ENCODE measurements at places on chromosomes 5 and 9.
A peak's percentile ranks its signal among the peaks of the same experiment; 100 is the strongest.

GRCh38 chr5:98482321-98483300 lies 290.9 kb upstream of the RGMB start:
- DNase-seq: no peak

- DNase-seq: no peak
Measured at GRCh38 chr9:128946571-128947276, 679 bp downstream of the DOLK start.

GRCh38 chr5:115363879-115364278 lies 67.4 kb upstream of the CCDC112 start:
- DNase-seq: no peak

GRCh38 chr5:90390326-90390725 lies 19.2 kb downstream of the CETN3 start:
- DNase-seq: no peak

GRCh38 chr5:150000990-150001659 lies 586 bp downstream of the HMGXB3 start:
- DNase-seq: peak; percentile 50

DNA sequence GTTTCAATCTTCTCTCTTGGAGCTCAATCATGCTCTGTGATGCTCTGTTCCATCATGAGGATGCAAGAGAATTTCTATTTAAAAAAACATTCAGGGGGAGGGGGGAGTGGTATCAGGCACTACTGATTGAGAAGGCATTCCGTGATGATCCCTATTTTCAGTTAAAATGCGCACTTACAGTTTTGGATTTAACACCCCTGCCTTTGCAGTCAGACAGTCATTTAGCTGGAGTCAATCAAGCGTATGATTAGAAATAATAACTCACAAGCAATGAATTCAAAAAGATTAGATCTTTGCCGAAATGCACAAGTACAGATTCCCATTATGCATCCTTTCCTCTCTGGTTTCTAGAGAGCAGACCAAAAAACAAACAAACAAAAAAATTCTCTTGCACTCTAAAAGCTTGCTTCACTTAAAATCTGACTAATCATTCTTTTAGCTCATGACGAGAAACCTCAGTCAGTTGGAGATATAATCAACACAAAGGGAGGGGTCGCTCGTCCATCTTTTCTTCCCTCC lies 55.4 kb downstream of the EFNA5 start:
- DNase-seq: no peak

DNA sequence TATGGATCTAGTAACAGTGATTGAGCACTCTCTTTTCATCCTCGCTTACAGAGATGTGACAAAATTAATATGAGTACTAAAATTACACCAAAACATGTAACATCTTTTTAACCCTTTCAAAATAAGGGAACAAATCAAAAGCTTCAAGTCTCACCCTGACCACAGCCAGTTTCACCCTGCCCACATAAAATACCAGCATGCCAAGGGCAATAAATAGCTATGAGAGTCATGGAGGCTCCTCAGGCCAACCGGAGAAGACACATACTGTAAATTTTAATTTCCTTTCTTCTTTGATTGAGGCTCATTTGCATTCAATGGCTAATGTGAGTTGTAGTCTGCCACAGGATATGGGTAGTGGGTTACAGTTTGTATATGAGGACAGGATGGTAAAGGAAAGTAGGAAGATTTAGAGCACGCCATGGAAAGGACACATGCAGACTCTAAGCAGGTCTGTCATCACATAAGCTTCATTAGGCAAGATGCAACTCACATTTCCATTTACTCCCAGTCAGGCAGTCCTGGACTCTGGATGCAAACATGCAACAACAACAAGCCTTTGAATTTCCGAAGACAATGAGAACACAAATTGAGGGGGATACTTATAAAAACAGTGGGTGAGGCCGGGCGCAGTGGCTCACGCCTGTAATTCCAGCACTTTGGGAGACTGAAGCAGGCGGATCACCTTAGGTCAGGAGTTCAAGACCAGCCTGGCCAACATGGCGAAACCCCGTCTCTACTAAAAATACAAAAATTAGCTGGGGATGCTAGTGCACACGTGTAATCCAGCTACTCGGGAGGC lies 11.3 kb downstream of the IL4 start:
- DNase-seq: no peak

DNA sequence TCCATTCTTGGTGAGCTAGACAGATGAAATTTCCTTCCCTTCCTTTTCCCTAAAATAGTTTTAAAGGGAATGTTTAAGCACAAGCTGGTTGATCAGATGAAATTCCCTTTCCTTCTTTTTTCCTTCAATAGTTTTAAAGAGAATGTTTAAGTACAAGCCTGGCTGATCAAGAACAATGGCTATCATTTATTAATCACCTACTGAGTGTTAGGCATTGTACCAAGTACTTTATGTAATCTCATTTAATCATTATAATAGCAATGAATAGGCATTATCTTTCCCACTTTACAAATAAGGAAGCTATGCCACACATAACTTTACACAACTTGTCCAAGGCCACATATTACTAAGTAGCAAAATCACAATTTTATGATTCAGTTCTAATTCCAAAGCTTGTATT lies 152.0 kb upstream of the ACOT12 start:
- DNase-seq: no peak

GRCh38 chr5:10553476-10553875 lies 10.4 kb upstream of the ANKRD33B start:
- no peak for DNase-seq

GRCh38 chr5:95617057-95617456 lies 2.8 kb upstream of the GPR150 start:
- DNase-seq: no peak

DNA sequence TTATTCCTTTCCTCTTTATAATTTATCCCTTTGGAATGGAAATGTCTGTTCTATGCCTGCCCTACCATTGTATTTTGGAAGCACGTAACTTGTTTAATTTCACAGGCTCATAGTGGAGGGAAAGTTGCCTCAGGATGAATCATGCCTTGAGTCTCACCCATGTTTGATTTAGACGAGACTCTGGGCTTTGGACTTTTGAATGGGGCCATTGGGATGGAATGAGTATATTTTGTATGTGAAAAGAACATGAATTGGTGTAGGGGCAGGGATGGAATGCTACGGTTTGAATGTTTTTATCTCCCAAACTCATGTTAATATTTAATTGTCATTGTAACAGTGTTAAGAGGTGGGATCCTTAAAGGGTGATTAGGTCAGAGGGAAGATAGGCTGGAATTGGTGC lies 10.3 kb downstream of the FBXW5 start:
- no peak for DNase-seq

DNA sequence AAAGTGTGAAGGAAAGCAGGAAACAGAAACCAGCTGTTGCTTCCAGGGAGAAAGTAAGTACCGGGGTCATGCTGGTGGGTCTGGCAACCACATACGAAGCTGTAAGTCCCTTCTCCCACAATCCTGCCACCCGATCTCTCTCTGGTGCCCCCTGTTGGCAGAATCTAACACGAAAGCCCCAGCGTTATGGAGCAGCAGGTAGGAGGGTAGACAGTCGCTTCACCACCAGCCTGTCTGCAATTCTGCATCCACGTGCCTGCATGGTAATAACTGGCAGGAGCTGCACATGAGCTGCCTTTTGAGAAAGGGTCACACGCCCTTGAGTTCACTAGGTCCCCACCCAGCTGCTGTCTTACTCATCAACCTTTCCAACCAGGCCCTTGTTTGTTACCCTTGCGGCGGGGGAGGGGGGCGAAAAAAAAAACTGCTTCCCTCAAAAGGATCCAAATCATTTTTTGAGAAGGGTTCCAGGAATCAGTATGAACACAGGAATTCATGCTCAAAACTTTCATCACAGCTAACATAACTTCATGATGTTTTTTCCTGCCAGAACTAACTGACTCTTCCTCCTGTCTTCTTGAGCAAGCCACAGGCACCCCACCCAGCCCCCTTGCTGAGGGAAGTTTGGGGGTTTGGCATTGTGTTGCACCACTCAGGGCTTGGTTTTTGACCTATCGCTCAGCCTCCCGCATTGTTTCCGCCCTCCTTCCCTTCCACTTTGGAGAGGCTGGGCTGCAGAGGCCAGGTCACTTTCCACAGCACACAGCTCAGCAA lies 19.6 kb upstream of the TMEM252 start:
- peak; percentile 59 for DNase-seq

DNA sequence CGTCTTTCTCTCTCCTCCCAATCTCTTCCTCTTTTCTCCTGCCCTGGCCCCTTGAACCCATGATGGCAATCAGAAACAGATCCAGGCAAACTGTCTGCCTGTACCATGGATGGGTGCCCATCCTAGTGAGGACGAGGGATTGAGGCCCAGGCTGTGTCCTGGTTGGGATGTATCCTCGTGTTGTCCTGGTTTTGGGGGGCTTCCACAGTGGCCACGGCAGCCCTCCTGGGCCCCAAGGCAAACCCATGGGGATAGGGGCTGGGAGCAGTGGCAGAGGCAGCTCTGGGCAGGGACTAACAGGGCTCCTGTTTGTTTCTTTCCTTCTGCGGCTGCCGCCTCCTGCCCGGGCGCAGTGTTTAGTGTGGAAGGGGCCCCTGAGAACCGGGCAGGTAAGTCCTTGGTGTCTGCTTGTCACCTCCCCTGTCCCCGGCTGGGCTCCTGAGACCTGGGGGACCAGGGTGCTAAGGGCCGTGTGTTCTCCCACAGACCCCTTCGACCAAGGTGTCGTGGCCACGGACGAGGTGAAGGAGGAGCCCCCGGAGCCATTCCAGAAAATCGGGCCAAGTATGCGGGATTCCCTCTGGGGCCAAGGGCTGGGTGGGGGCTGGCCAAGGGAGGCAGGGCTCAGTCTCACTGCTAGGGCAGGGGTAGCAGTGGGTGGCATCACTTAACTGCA lies 70.0 kb downstream of the AMBP start:
- peak; percentile 17 for DNase-seq

- DNase-seq: no peak
Measured at GRCh38 chr9:87554976-87555375, 57.3 kb downstream of the DAPK1 start.

DNA sequence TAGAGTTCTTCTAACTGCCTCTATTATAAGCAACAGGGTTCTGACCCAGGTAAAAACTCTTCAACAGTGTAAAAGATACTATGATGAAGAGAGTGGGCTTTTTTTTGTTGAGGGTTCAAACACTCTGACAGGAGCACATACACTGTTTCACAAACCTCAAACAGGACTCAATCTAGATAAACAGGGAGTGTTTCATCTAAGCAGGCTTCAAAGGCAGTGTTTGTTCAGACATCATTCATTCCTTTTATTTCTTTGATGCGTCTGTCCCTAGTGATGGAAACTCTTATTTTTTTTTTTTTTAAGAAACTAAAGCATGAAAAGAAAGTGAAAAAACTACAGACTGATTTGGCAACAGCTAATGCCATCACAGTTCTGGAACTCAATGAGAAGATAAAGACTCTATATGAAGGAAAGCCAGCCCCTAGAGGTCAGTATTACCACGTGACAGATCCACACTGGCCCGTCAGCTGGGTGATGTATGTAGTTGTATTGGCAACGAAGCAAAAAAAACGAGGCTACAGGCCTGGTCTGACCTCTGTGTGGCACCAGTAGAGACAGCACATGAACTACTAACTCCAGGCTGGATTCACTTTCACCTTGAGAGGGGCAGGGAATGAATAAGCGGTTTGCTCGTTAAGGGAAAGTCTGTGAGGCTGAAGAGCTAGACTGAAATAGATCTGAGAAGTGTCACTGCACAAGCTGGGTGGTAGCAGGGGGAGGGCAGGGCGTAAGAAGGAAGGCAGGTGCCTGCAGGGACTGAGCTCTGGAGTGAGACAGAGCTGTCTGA lies 172.2 kb downstream of the CCDC192 start:
- peak; percentile 67 for DNase-seq

- no peak for DNase-seq
Measured at GRCh38 chr5:3778000-3778550, 182.4 kb downstream of the IRX1 start.

DNA sequence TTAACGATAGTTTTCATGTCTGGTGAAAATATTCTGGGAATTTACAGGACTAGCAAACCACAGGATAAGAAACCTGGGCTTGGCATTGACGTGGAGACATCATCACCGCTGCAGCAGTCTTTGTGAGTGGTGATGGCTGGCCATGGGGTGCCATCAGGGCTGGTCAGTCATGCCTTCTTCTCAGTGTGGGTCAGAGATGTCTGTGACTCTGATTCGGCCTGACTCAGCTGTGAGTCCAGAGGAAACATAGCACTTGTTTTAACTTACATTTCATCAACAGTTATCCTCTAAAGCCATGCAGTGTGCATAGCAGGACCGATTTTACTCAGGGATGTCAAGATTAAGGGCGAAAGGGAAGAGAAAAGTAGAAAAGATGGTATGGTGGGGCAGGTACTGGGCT lies 33.2 kb upstream of the CYFIP2 start:
- DNase-seq: no peak

DNA sequence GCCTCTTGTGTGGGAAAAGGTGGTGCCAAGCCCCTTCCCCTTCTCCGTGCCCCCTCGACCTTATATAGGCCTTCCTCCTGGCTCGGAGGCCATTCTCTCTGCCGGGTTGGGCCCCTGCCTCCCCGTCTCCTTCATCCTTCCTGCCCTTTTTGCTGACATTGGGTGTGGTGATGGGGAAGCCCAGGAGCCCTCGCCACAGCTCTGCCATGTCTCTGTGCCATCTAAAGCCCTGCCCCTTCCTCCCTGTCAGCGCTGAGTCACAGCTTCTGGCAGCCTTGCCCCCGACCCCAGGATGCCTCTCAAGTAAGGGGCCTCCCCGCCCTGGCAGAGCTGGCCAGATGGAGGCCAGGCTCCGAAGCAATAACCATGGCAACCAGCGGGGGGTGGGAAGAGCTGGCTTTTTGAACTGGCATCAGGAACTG lies 30.4 kb downstream of the JADE2 start:
- peak; percentile 71 for DNase-seq

DNA sequence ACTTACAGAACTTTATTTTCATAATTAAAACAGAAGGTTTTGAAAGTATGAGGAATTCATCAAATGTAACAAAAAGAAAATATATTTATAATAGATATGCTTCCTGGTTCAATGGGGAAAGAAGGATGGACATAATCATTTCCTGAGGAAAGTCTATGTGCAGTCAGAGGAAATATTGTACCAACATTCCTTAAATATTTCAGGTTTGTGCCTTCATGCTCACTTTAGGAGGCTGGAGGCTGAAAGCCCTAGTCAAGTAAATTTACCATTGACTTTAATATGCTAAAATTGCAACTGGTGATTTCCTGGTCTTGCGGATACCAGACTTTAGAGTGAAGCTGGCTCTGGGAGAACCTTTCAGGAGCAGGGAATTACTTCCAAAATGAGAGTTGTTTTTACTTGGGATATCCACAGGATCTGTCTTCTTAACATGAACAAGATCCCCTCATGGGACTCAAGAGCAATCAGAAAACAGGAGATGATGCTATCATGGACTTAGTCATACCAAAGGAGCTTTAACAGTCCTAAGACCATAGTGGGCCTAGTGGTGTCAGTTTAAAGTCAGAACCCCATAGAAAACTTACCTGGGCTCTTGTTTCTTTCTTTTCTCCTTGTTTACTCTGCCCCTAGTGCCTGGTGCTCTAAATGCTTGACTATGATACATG lies 762.8 kb upstream of the GRAMD2B start:
- no peak for DNase-seq

Measured in left hindlimb (tissue), 1 donor.